Endothelial cell (in vitro differentiated cells): ENCODE measurements at places on chromosomes 4 and X.

DNA sequence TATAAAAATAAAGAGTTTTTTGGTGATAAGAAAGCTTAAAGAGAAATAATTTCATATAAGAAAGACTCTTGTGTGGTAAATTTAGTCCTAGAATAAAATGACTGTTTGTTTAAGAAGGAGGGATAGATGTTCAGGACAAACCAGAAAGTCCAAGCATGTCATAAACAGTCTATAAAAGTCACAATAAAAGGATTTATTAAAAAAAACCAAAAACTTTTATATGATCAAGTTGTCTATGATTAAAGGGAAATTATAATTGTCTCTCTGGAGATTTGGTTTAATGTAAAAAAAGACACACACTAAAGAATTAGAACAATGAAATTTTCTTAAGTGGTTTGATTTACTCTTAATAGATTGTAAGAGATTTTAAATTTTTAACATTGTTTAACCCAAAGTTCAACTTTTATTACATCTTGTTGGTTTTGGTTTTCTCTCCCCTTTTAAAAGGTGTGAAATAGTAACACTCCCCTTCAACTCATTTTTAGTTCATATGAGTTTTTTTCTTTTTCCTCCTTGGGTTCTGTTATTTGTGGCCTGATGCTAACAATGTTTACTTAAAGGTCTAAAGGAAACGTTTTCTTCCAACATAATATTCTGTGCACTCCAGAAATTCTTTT, 89.7 kb downstream of the PDHA2 start:
- H3K27ac ChIP-seq, result no peak overlapping the region
- H3K4me3 ChIP-seq, result no peak overlapping the region
- no peak for DNase-seq
- no peaks in the 10 kb centered on the region for H3K4me1 ChIP-seq
- H3K36me3 ChIP-seq, result peaks cover 3% of the 10 kb centered on the region
- peaks cover 3% of the 10 kb centered on the region for H3K27me3 ChIP-seq

GRCh38 chrX:78650906-78651437, 8.2 kb downstream of the RTL3 start:
- no peaks in the 10 kb centered on the region for H3K4me1 ChIP-seq
- no peak overlapping the region for H3K27ac ChIP-seq
- no peaks in the 10 kb centered on the region for H3K36me3 ChIP-seq

GRCh38 chr4:109207061-109207460, 95.4 kb downstream of the COL25A1 start:
- DNase-seq, result no peak
- H3K36me3 ChIP-seq, result no peaks in the 10 kb centered on the region
- no peak overlapping the region for H3K4me3 ChIP-seq
- H3K27ac ChIP-seq, result no peak overlapping the region
- no peaks in the 10 kb centered on the region for H3K27me3 ChIP-seq
- peaks cover 4% of the 10 kb centered on the region for H3K4me1 ChIP-seq

GRCh38 chr4:2077537-2078460, 18.7 kb downstream of the NAT8L start:
- H3K27me3 ChIP-seq, result peaks cover 2% of the 10 kb centered on the region
- H3K4me1 ChIP-seq, result no peaks in the 10 kb centered on the region
- H3K4me3 ChIP-seq, result no peak overlapping the region

GRCh38 chrX:46599051-46599560, 25.5 kb downstream of the CHST7 start:
- H3K27ac ChIP-seq, result no peak overlapping the region
- no peaks in the 10 kb centered on the region for H3K27me3 ChIP-seq
- H3K36me3 ChIP-seq, result peaks cover 3% of the 10 kb centered on the region
- H3K4me1 ChIP-seq, result peaks cover 49% of the 10 kb centered on the region
- no peak overlapping the region for H3K4me3 ChIP-seq

DNA sequence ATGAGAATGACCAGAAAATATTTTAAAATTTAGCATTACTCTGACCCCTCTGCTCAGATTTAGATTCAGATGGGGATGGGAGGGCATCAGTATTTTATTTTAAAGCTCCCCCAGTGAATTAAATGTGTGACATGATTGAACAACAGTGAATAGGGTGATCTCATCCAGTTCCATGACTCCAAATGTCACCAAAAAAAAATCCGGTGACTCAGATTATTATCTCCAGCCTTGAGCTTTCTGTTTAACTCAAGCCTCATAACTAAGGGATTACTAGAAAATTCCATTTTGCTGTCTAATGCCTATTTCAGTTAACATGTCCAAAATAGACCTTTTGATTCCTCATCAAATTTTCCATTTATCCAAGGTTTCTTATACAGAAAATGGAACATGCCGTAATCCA, 121.8 kb upstream of the TMEM47 start:
- H3K27me3 ChIP-seq, result no peaks in the 10 kb centered on the region
- DNase-seq, result no peak
- no peaks in the 10 kb centered on the region for H3K36me3 ChIP-seq
- H3K4me3 ChIP-seq, result no peak overlapping the region

DNA sequence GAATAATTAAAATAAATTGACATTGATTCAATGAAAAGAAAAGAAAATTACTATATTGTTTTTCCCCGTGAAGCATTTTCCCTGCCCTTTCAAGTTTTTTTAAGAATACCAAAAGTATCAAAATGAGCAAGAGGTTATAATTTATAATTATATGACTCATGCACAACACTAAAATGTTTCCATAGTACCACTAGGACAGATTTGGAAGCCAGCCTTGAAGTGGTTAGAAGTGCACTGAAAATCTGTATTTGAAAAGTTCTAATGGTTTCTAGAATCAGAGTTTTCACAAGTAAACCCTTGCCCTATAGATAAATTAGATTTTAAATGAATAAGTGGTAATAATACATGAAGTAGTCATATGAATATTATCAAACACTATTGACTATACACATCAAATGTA, 140.9 kb downstream of the HNRNPD start:
- DNase-seq, result no peak
- no peak overlapping the region for H3K27ac ChIP-seq
- no peaks in the 10 kb centered on the region for H3K4me1 ChIP-seq
- no peak overlapping the region for H3K4me3 ChIP-seq

- no peak overlapping the region for H3K27ac ChIP-seq
- peaks cover 20% of the 10 kb centered on the region for H3K4me1 ChIP-seq
- DNase-seq, result no peak
- no peaks in the 10 kb centered on the region for H3K27me3 ChIP-seq
- H3K4me3 ChIP-seq, result no peak overlapping the region
These were observed 9.1 kb downstream of the IGFBP7 start for GRCh38 chr4:57100979-57101651.

- no peak for DNase-seq
- no peak overlapping the region for H3K27ac ChIP-seq
- no peaks in the 10 kb centered on the region for H3K36me3 ChIP-seq
- no peak overlapping the region for H3K4me3 ChIP-seq
These were observed 24.3 kb downstream of the RAI2 start for GRCh38 chrX:17836830-17837229.

DNA sequence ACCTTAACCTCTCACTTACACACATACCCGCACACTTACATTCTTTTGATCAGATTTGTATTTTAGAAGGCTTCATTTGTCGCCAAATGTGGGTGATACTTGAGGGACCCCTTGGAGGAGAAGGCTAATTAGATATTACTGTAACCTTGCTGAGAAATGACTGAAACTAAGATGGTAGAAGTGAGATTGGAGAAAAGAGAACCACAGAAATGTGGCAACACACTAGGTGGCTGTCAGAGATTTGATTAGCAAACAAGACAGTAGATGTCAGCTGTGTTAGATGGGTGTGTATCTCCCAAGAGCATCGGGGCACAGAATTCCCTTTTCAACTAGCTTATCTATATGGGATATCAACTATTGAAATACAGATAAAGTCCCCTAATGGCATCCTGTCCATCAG, 149.3 kb upstream of the FABP2 start:
- no peak overlapping the region for H3K27ac ChIP-seq
- no peaks in the 10 kb centered on the region for H3K4me1 ChIP-seq
- no peak overlapping the region for H3K4me3 ChIP-seq
- no peak for DNase-seq
- H3K27me3 ChIP-seq, result no peaks in the 10 kb centered on the region
- H3K36me3 ChIP-seq, result peaks cover 4% of the 10 kb centered on the region

DNA sequence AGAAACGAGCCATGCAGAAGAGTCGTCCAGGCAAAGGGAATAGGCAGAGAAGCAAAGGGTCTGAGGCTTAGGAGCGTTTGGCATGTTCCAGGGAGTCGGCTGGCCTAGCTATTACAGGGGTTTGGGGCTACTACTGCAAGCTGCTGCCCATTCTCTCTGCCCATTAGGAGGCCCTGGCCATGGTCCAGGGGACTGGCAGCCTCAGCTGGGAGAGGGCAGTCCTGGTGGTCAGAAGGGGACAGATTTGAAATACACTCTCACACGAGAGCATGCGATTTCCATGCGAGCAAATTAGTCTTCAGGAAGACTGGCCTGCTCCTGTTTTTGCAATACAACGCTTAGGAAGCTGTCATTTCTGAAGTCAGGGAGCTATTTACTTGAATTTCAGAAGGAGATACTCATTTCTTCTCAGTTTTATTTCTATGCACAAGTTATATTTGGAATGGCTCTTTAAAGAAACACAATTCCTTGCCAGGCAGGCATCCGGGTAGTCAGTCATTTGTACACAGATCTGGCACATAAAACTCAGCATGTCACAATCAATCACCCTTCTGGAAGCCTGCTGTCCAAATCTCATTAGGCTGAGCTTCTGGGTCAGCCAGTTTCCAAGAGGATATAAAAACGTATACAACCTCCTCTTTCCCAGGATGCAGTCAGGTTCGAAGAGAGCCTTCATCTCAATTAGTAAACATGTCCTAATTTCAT, 27.0 kb downstream of the PROM1 start:
- H3K27me3 ChIP-seq, result peaks cover 2% of the 10 kb centered on the region
- H3K4me1 ChIP-seq, result peaks cover 18% of the 10 kb centered on the region
- no peak for DNase-seq
- H3K27ac ChIP-seq, result no peak overlapping the region
